ENCODE measurements at places on chromosomes 5 and 9.

GRCh38 chr9:131276891-131277286 is 579 bp upstream of the FAM78A start:
- DNase-seq = no peak

DNA sequence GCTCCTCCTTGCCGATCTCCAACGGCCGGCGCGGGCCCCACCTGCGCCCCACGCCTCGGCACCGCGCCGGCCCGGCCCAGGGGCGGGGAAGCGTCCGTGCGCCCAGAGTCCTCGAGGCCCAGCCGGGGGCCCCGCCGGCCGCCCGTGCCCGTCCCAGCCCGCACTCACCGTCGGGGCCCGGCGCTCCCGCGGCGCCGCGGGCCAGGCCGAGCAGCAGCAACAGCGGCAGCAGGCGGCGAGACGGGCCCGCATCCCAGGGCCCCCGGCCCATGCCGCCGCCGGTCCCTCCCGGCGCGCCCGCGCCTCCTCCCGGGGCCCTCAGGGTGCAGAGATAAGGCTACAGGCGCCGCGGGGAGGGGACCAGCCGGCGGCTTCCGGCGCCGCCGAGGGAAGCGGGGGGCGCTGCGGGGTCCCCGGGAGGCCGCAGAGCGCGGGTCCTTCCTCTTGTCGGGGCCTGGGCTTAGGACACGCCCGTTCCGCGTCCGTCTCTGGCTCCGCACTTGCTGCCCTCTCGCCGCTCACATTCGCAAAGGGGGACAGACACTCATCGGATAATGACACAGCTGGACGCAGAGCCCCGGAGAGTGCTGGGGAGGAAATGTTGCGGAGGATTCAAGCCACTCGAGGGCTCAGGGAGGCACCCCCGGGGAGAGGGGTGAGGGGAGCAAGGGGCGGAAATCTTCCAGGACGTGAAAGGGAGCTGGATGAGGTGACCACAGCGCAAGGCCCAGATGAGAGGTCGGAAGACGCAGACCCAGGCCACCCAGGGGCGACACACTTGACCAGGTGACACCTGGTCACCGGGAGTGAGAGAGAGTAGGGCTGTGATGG is at the start of gene SUSD1:
Gene SUSD1 (minus strand): TSS at position 333 of the 831 bp plus-strand sequence. CDS start 62 bp downstream, at position 271.
- no peak for DNase-seq

- no peak for DNase-seq
Measured at GRCh38 chr9:92564504-92564903, 28.7 kb upstream of the ECM2 start.

DNA sequence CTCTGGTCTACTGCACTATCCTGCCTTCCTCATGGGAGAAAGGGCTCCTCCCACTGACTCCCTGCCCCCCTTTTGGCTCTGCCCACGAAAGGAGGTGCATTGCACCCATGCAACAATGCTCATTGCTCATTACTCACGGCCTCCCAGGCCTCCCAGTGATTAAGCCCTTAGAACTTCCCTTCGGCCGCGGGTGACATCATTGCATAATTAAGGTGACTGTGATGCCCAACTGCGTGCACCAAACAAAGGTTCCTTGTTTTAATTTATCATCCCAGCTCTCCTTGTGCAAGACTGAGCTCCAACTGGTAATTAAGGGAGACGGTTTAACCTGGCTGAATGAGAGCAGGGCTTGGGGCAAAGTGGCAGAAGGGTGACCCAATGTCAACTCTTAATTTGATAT is 180.4 kb downstream of the GAS1 start:
- no peak for DNase-seq

- DNase-seq = no peak
Measured at GRCh38 chr5:42943931-42944631, 96.0 kb downstream of the ANXA2R start.

All from stimulated activated CD8-positive, alpha-beta memory T cell treated with anti-CD3 and anti-CD28 coated beads, Interleukin-7, amount 100 ng/mL, for 1 hour (primary cell).